ENCODE measurements at places on chromosomes 2 and 18.

DNA sequence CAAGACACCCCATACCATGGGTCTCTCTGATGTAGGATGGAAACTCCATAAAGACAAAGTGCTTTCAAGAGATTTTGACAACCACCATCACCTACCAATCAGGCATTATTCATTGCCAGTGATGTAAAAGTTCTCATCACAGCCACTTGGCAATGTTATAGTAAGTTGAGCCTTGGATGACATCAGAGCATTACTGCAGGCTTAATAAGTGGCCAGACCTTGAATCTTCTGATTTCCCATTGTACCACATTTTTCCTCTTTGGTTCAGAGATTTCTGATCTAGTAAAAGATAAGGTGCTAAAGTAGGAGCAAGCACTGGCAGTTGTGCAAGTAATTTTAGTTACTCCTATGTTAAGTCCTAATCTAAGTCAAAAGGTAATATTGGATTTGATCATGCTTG is 36.5 kb downstream of the OSR1 start:
- DNase-seq, result no peak

DNA sequence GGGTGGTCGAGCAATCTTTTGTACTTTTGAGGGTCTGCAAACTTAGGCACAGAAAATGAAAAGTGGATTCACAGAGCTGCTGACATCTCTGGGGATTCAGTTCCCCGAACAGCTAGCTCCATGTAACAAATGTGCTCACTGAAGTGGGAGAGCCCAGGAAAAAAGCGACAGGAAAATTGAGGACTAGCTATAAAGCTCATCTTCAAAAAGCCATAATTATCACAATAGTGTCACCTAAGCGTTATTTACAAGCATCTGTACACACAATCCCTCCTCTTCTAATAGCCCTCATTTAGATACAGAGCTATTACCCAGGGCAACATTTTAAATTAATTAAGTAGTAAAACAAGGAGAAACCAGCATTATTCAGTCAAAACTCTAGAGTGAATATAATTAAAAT is 36.1 kb downstream of the RNF152 start:
- no peak for DNase-seq

DNA sequence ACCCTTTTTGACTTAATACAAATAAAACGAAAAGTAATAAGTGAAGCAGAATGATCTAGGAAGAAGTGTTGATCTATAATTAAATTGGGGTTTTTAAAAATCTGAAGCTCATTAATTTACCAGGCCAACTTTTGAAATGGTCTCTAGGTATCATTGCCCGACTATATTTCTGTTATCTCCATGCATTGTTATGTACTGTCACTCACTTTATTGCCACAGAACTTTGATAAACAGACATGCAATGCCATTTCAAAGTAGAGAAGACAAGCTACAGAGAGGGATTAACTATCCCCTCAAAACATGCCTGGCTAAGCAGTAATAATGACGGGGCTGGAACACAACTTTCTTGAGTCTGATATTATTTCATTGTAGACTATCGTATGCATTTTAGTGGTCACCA is 147.6 kb upstream of the ITGA4 start:
- DNase-seq, result no peak

DNA sequence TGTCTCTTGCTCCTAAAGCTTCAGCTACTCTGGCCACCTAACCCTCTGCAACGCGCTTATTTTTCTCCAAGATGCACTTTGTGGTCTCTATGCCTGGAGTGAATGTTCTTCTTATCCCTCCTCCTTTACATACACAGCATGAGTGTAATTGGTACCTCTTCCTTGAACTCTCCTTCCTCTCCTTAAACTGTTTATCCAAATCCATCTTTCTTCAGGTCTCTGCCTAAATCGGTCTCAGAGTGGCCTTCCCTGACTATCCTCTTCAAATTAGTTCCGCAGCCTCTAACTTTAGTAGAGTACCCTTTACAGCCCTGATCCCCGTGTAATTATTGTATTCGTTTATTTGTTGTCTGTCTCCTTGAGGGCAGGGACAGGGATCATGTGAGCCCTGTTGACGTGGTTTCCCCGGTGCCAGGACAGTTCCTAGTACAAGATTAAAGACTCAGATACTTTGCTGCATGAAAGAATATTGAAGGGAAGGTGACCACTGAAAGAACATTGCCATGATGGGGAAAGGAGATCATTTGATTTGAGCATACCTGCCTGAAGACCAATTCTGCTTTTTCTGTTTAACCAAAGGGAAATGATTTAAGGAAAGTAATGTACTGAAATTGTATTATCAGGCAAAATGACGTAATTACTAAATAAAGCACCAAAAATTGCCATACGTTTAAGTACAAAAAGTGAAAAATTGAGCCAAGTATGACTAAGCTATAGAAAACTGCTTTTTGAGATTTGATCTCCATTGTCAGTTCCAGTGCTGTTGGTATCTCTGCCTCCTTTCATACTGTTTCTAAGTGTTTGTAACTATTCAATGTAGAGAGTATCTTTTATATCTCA is 1.2 kb downstream of the CNOT9 start:
- DNase-seq, result peak; percentile 34

DNA sequence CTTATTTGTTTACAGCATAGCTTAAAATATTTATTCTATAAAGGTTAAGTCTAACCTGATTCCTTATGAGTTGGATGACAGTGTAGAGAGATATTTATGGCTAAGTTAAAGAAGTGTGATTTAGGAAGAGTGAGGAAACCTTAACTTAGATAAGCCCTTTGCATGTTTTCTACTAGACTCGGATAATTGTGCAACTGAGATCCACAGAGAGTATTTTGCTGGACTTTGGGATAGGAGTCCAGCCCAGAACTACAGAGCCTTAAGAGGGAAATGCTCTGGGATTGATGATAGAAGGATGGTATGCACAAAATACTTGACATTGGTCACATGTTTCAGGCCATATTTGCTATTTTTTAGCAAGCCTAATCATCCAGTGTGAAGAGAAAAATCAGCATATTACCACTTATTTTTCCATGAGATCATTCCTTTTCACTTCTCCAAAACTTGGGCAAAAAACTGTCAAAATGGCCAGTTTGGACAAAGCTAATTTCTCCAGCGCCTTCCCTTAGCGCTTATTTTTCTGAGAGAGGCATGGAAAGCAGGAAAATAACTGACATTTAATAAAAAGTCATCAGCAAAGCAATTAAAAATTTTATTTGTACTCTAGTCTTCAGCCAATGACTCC is 3.1 kb downstream of the CD28 start:
- DNase-seq, result no peak

DNA sequence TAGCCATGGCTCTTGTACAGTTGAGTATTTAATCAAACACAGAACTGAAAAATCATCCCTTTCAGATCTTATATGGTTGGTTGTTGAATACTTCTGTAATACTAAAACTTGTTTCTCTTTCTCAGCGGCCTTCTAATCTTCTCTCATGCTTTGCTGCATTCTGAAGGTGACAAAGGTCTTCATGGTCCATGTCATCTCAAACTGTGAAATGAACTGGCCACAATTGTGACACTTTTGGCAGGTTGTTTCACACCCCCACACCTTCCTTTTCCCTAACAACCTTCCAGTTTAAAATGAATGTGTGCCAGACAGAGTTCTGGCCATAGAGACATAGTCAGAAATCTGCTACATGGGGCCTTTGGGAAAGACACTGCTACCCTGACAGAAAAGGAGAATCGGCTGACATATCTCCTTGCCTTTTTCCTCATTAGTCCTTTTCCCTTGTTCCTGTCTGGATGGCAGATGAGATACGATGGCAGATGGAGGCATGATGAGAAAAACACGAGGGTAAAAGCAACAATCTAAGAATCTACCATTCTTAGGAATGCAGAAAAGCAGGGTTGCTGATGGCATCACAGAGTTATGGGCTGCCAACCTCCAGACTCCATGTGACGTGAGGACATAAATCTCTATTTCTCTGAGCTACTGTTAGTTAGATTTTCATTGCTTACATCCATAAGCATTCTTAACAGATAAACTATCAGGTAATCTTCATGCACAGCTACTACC is 106.5 kb downstream of the PIGN start:
- no peak for DNase-seq

DNA sequence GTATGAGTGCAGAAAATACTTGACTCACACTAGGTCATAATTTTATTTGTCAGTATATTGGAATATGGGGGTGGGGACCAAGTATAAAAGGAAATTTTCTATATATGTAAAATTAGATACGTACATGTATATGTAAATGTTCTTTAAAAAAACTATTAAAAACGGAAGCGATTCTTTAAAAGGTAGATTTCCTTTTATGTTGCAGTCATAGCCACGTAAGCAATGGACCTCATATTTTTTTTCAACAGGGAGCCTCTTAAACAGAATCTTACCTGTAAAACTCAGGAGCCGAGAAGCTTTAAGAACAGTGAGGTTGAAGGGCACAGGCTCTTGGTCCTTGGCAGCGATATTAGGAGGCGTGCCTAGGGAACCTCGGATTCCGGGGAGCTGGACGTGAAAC is 3.3 kb downstream of the RHBDD1 start:
- no peak for DNase-seq

GRCh38 chr2:136085453-136086209 is 32.3 kb downstream of the CXCR4 start:
- DNase-seq, result no peak

DNA sequence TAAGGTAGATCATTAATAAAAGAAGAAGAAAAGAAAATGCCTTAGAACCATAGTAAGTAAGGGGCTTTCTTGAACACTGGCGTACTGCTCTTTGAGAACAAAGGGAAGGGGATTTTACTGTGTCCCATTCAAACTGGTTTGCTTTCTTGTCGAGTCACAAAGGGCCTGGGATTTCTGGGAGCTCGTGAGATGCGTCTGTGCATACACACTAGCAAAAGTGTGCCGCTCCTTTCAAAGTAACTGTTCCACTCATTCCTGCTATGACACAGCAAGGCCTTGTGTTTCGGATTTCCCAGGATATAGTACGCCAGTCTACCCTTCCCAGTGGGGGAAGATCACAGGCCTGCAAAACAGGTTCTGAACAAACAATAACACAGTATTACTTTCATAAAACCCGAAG is 93.0 kb downstream of the KCTD18 start:
- DNase-seq, result no peak

DNA sequence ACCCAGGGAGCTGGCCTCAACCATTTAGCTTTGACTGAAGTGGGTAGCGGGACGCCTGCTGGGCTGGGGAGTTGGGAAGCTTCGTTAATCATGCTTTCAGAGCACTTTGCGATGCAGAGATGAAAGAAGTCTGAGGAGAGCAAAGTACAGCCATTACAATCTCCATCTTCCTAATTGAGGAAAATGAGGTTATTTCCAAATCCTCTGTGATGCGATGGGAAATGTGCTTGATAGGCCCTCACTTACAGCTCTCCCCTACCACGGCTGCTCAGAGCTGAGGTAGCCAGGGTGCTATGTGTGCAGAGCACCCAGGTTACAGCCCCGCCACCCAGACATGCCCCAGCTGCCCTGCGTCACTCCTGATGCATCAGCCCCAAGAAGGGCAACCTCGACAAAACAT is 326.5 kb upstream of the KLHL29 start:
- no peak for DNase-seq

GRCh38 chr18:79625195-79625923 is 54.2 kb upstream of the CTDP1 start:
- no peak for DNase-seq

GRCh38 chr2:27887111-27887510 is 3.1 kb downstream of the RBKS start:
- DNase-seq, result no peak

- no peak for DNase-seq
These were observed 92.6 kb upstream of the ITGA4 start for GRCh38 chr2:181364492-181365170.

DNA sequence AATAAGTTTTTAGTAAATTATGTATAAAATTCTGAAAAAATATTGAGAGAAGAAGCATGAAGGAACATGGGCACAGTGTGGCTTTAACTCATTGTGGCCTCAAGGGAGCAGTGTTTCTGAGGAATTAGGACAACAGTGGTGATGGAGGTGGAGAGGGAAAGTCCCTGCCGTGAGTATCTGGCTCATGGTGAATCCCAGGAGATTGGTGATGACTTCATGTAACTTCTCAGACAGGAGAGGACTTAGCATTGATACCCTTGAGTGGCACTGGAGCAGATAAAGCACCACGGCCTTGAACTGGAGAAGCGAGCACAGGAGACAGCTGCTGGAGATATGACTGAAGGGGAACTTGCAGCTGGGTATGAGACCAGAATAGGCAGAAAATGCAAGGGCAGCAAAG is 35.0 kb upstream of the LRP1B start:
- peak; percentile 17 for DNase-seq

- DNase-seq, result no peak
These were observed 152.1 kb downstream of the THSD7B start for GRCh38 chr2:136917411-136917881.

GRCh38 chr18:51614967-51615571 is 417.6 kb upstream of the MEX3C start:
- no peak for DNase-seq

- DNase-seq, result no peak
These were observed 129.0 kb downstream of the ERBB4 start for GRCh38 chr2:212409560-212409959.

GRCh38 chr2:82879803-82880202 is 1579.3 kb downstream of the SUCLG1 start:
- no peak for DNase-seq

GRCh38 chr2:84458551-84459017 is 496 bp downstream of the SUCLG1 start:
- DNase-seq, result no peak

- peak; percentile 45 for DNase-seq
These were observed 59.4 kb upstream of the MSTN start for GRCh38 chr2:190121971-190122370.

DNA sequence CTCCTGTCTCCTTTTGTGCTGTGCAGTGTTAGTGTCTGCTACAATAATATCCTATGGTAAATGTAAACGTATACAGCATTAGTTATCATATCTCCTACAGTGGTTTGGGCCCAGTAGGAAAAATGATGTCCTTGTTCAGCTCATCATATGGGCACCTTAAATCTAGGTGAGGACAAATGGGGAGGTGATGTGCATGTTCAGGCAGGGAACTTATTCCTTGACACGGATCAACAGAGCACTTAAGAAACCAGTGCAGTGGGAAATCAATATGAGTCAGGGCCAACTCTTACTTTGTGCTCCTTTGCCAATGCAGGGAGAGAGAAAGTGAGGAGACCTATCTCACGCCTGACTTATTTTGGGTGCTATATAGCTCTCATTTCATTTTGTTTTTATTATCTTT is 76.4 kb downstream of the KLHL14 start:
- DNase-seq, result no peak

DNA sequence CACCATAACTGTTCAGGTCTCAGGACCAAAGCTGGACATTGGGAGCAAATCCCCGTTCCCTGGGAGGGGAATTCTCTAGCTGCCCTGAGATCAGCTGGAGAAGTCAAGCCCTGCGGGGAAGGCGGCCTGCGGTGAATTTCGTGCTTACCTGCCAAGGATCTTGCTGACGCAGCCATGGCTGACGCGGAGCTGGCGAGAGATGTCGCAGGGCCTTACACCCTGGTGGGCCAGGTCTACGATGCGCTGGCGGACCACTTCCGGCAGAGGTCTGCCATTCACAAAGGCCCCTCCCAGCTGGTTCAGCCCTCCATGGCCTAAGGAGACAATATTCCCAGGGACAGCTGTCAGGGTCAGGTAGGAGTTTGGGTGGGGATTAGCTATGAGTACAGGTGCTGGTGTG is 32.1 kb downstream of the PAX8 start:
- no peak for DNase-seq

All from COLO829 (cell line).